ENCODE measurements at places on chromosomes 1 and 21.

GRCh38 chr1:98849969-98850636, 154.6 kb downstream of the PLPPR5 start:
- DNase-seq = no peak

DNA sequence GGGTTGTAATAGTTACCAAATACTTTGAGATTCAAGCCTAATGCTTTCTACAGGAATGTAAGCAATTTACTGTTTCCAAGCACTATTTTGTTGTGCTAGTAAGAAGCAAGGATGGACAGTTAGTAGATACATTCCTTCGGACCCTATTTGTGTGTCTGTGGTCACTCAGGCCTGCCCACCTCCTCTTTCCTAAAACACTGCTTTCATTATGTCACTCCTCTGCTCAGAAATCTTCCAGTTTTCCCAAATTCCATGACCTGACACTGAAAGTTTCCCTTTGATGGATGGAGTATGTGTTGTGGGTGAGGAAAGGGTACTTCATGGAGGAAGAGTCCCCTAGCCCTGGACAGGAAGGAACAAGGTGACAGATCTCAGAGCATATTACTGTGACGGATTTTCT, 141.1 kb downstream of the DISP1 start:
- no peak for DNase-seq

DNA sequence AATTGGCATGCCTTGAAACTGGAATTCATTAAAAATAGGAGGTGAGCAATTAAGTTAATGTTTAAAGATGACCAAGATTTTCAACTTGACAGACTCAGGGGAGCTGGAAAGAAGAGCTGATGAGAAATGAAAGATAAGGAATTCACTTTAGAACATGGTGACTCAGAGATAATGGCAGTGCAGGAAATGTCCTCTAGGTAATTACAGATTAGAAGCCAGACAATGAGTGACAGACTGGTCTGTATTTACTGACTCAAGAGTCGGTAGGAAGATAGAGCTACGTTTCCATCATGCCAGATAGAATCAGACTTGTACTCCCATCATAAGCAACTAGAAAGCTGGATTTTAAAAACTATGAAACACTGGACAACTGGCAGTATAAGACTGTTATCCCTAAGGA, 151.6 kb downstream of the AJAP1 start:
- DNase-seq = no peak

- DNase-seq = no peak
Observed at GRCh38 chr1:240004086-240004749, 87.5 kb upstream of the FMN2 start.

DNA sequence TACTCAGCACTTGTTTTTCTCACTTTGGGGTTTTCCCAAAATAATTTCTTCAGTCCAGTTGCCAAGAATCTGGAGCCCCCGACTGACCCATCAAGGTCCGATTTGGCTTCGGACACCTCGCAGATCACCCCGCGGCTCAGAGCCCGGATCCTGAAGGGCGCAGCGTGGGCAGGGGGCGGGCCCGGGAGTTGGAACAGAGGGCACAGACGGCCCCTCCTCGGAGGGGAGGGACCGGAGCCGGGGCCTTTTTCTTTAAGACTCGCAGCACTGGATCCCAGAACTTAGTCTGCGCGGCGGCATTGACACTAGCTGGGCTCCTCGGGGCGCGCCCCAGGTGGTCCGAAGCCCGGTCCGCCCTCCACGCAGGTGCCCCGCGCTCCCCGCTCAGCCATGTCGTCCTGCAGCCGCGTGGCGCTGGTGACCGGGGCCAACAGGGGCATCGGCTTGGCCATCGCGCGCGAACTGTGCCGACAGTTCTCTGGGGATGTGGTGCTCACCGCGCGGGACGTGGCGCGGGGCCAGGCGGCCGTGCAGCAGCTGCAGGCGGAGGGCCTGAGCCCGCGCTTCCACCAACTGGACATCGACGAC, at the start of gene CBR3:
TSS of gene CBR3 (plus strand) at position 277 of the 588 bp plus-strand sequence. CDS start at position 391, 114 bp downstream.
- no peak for DNase-seq

DNA sequence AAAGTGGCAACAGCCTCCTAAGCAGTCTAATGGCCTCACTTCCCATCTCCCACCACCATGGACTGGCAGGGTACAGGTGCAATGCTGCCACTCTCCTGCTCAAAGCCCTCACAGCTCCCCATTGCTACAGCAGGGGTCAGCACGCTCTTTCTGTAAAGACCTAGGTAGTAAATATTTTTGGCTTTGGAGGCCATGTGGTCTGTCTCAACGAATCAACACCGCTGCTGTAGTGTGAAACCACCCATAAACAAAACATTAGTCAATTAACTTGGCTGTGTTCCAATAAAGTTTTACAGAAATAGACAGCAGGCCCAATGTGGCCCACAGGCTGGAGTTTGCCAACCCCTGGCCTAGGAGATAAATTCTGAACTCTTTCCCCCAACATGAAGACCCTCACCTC, 44.6 kb upstream of the TMEM125 start:
- DNase-seq = no peak

- no peak for DNase-seq
Observed at GRCh38 chr1:90273241-90273774, 278.4 kb downstream of the ZNF326 start.

DNA sequence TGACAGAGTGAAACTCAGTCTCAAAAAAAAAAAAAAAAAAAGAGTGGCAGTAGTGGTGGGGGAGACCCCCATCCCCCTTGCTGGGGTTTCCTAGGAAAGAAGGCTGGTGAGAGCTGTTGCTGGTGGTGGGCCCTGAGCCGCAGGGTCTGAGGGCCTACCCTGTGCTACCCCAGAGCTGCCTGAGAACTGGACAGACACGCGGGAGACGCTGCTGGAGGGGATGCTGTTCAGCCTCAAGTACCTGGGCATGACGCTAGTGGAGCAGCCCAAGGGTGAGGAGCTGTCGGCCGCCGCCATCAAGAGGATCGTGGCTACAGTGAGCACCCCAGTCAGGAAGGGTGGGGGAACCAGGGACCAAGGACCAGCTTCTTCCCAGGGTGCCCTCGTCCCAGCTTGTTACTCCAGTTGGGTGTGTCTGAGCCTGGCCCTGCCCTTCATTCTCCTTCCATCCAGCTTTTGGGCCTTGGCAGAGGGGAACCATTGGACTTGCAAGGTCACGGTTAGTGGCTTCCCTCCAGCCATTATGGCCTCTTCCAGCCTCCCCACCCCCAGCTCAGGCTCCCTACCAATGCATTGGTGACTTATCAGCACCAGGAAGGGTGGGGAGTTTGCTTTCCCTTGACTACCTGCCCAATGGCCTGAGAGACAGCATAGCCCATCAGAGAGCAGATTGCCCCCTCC, 10.5 kb downstream of the LDLRAP1 start:
- DNase-seq = no peak

GRCh38 chr1:28845786-28846543, 34.0 kb downstream of the OPRD1 start:
- no peak for DNase-seq

Measured in stimulated activated CD8-positive, alpha-beta memory T cell treated with anti-CD3 and anti-CD28 coated beads, Interleukin-7, amount 100 ng/mL, for 1 hour (primary cell).